Sciatic nerve (tissue), 2 donors: ENCODE measurements at places on chromosomes 16 and 17. TPM values are rescaled to one million over a fixed set of nuclear protein-coding genes. Genes with fewer than 3 reads are reported as not detected.

GRCh38 chr16:26453215-26453614 is 613.5 kb upstream of the C16orf82 start:
- no peak for DNase-seq

- peak; percentile 25 for DNase-seq
Observed at GRCh38 chr16:12618515-12618914, 185.2 kb downstream of the CPPED1 start.

- no peak for DNase-seq
Observed at GRCh38 chr17:17020821-17021193, 21.4 kb upstream of the MPRIP start.

DNA sequence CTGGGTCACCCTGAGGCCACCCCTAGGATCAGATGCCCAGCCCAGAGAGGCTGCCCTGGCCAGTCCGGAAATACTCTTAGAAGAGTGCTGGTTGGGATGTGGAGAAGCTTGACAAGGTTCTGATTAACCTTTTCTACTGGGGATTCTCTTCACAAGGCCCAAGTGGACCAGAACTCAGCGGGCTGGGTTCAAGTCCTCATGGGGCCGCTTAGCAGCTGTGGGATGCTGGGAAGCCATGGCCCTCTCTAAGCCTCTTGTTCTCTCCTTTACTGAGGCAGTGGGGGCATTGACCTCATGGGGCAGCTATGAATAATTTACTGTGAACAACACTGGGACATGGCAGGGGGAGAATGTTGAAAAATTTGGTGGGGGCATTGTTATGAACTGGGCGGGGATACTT is 92.8 kb downstream of the CYLD start:
- DNase-seq: peak; percentile 25

GRCh38 chr16:50739031-50739430 is 2.9 kb upstream of the CYLD start:
- DNase-seq: no peak

GRCh38 chr17:17298108-17298507 is 5.1 kb upstream of the NT5M start:
- DNase-seq: no peak

THOC6 gene
- 13.6 TPM for total RNA-seq

DBNDD1 gene
- total RNA-seq: 1.8 TPM

HOXB5 gene
- total RNA-seq: 2.4 TPM

CCL17 gene
- total RNA-seq: not detected
